ENCODE measurements at places on chromosomes 12 and 14.

DNA sequence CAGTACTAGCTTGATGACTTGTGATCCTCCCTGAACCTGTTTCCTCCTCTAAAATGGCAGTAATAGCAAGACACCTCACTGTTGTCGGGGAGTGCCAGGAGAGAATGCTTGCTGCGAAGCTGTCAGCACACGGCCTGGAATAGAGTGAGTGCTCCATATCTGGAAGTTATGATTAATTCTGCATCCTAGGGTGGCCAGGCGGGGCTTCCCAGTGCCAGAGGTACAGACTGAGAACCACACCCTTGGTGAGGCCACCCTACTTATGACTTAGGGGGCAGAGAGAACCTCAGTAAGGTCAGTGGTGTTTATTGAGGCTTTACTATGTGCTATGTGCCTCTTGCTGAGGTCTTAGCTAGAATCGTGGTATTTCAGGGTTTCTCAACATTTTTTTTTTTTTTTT, 20.1 kb downstream of the MORN3 start:
- no peak for DNase-seq

DNA sequence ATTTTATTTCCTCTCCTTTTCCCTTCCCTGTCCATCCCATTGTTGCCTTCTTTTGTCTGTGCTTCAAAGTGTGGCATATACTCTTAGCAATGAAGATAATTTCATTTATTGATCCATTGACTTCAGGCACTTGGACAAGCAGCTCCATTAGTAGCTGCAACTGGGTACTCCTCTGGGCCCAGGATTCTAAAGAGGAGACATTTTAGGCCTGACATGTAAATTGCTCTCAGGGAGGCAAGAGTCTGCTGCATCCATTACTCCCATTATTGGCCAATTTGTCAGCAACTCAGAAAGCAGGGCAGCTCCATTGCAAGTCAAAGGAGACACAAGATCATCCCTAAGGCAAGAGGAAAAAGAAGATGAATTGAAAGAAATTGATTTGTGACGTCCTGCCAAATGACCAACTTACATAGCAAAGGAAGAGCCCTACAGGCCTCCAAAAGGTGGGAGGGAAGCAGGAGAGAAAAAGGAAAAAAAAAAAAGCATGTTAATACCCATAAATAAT, 1094.1 kb upstream of the FLRT2 start:
- DNase-seq, result no peak

- peak; percentile 57 for DNase-seq
These were observed 43.5 kb downstream of the ERH start for GRCh38 chr14:69354383-69355153.

- DNase-seq, result no peak
These were observed 2.3 kb upstream of the CDCA4 start for GRCh38 chr14:105023144-105023543.

DNA sequence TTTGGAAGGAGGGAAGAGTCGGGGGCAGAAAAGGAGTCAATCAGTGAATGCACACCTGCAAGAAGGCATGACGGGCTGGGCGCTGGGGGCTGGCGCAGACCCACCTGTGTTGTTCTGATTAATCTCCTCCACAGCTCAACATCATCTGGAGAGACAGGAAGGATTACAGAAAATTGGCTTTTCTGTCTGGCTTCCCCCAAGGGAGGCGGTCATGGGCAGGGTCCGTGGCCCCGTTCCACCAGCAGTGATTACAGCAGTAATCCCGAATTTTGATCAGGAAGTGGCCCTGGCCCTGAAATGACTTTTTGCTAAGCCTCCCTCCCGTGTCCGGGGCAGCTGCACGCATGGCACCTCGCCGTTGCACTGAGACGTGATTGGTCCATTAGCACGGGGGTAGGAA, 24.4 kb upstream of the GALNT9 start:
- no peak for DNase-seq

DNA sequence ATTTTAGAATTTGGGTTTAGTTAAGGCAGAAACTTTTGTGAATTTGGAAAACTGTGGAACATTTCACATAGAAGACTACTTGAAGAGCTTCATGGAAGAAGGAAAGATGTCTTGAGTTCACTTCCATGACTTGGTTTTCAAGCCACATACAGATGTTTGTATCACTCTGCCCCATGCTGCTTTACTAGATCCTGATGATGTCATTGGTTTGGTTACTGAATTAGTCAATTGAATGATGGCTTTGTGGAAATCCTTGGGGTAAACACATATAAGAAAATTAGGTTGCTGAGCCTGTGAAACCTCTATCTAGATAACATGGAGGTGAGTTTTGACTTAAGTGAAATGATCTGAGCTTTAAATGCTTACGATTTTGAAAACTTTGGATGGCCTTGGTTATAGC, 90.6 kb downstream of the LRRK2 start:
- DNase-seq, result no peak

DNA sequence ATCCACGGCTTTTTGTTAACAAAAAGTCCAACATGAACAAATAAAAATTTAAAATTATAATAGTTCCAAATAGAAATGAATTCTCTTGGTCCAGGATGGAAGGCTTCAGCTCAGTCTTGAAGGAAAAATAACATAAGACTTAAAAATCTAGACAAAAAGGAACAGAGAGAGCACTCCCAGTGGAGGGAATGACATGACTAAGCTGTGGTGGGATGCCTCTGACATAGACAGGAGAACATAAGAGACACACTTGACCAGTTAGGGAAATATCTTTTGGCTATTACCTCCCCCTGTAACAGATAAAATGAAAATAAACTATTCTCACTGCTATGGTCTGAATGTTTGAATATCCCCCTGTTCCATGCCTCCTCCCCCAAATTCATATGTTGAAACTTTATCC, 106.8 kb downstream of the BBS10 start:
- DNase-seq, result no peak
